Cerebellar nuclear complex (tissue), 1 donor: ENCODE measurements at places on chromosomes 7 and 10.

- no peak for DNase-seq
These were observed 19.4 kb downstream of the MTURN start for GRCh38 chr7:30154111-30154587.

DNA sequence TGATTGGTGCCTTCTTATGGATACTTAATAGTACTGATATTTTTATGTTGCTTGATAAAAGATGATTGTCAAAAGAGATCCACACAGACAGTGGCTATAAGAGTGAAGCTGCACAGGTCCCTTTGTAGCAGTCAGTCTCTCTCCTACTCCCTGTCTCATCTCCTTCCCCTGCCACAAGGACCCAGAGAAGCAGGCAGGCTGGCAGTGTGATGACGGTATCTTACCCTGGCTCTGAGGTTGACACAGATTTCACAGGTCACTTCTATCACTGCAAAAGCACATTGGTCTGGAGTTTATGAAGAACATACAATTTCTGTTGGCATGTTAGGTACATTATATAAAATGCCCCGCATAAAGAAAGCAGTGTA is 64.4 kb upstream of the AHR start:
- DNase-seq = no peak

DNA sequence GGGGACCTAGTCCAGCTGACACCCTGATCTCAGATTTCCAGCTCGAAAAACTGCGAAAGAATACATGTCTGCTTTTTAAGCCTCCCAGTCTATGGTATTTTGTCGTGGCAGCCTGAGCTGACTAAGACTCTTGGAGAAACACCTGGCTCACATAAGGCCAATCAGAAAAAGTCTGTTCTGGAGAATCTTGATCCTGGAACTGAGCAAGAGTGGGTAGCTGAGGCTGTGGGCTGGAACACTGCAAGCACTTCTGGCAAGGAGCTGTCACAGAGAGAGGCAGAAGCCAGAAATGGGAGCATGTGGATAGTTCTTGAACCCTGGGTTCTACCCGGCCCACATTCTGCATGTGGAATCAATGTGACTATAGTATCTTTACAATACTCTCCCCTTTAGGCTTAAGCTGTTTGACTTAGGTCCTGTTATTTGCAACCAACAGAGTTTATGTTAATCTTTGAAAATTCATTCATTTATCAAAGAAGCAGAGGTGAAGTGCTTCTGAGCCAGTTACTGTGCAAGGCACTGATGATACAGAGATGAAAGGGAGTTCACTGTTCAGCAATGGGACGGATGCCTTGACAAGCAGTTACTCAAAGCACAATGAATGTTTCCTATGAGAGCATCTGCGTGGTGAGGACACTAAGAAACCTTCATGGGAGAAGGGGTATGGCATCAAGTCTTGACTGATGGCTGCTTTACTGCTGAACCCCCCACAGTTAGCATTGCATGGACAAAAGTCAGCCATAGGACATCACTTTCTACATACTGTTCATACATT is 4.4 kb upstream of the C10orf90 start:
- no peak for DNase-seq

- DNase-seq = no peak
These were observed 140.3 kb downstream of the VIPR2 start for GRCh38 chr7:159004411-159004810.

DNA sequence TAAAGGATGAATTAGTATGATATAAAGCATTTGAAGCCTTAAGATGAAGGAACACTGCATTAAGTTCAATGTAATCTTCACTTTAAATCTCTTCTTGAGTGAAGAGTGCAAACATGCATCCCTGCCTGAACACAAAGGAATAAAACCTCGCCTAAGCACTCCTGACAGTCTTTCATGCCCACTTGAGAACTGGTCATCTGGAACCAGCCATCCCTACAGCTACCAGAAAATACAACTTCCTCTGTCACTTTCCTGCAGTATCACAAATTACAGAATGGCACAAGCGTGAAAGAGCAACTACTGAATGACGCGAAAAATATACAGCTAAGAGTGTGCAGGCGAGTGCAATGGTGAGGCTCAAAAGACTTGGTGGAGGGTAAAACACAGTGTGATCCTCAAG is 1079.9 kb downstream of the CNTNAP2 start:
- no peak for DNase-seq

DNA sequence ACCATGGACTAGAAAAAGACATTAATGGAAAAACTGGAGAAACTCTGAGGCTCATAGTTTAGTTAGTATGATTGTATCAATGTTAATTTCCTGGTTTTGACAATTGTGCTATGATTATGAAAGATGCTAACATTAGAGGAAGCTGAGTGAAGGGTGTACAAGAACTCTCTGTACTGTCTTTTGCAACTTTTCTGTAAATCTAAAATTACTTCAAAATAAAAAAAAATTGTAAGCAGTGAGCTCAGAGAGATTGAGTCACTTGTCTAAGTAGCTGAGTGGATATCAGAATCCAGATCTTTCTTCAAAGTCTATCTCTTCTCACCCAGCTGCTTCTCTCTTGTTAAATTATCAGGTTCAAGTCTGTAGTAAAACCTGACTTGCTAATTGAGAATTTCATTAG is 181.1 kb downstream of the PLCE1 start:
- no peak for DNase-seq

- DNase-seq = no peak
These were observed 17.3 kb upstream of the ADARB2 start for GRCh38 chr10:1754506-1755153.

- no peak for DNase-seq
These were observed 51.1 kb upstream of the PDGFA start for GRCh38 chr7:570801-571070.

GRCh38 chr7:114802632-114803031 is 119.3 kb upstream of the MDFIC start:
- DNase-seq = no peak

DNA sequence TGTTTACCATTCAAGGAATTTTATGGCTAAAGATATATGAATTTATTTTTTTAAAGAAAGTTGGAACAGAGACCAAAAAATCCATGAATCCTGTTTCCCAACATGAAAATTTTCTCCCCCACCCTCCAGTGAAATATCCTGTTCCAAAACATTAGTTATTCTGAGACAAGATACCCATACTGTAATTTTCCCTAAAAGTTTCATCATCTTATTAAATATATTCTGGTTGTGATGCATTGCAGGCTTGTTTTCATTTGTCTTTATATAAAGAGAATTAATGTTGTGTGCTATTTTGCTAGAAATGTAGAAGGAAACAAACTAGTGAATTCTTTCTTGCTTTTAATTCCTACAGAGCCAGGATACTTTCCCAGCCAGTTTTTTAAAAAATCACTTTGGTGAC is 106.6 kb downstream of the EXOC4 start:
- DNase-seq = no peak

DNA sequence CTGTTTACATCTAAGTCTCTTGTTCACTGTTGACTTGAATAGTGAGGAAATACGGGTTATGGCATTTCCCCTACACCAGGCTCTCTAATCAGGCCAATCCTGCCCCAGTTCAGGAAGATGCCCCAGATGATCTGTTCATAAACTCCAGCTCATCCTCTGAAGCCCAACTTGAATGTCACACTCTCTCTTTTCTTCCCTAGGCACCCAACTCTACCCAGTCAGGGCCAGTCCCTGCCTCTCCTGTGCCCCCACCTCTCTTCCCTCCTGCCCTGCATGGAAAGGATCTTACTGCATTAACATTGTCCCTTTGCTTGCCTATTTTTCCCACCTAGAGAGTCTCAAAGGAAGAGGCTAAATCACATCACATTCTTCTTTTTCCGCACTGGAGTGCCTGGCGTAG is 10.6 kb upstream of the TRPV6 start:
- DNase-seq = no peak

DNA sequence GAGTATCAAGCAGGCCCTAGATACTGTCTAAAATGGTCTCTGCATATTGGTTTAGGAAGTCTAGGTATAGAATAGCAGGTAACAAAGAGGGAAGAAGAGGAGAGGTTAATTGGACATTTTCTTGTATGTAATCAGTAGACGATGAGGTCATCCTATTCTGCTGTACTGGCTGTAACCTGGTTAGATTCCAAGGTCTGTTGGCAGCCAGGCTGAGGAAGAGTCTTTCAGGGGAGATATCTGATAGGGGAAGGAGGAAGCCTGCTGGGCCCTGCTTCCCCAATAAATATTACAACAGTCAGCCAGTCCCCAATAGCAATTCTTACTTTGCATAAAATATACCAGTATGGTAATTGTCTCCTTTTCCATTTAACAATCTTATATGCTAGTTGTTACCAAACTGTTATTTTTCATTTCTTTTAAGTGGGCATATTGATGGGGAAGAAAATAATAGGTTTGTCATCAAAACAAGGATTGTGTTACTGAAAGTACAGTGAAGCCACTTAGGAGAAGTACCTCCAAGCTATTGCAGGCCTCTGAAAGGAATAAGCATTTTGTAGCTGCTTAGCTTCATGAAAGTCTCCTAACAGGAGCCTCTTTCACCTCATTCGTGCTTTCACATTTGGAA is 186.4 kb downstream of the LRRC4 start:
- DNase-seq = peak; percentile 59

GRCh38 chr7:90570373-90570959 is 25.7 kb upstream of the CDK14 start:
- DNase-seq = no peak

DNA sequence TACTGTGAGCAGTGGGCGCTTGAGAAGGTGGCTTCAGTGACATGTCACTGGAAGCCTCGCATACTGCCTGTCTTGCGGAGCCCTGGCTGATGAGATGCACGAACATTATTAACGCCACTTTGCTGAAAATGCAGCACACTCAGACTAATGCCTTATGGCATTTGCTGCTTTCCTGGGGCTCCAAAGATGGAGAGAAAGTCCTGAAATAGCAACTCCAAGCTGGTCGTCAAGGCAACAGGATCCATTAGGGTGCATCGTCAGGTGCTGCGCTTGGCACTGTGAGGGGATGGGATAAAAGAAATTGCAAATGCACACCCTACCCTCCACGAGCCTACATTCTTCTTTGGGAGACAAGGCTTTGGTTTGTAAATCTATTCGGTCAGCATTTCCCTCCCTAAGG is 592.5 kb downstream of the TYW1 start:
- DNase-seq = no peak

DNA sequence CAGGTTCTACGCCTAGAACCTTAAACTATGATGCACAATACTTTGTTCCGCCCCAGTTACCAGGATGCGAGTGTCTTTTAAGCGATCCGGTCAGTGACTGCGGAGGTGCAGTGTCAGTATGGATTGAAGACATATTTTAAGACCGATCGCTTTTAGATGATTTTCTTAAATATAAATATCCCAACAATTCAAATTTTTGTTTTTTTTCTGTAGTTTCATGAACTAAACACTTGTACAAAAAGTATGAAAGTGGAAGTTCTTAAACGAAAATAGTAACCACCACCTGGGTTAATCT is 835 bp downstream of the COMMD3 start:
- no peak for DNase-seq
